Stimulated activated CD4-positive, alpha-beta T cell treated with anti-CD3 and anti-CD28 coated beads, Interleukin-2, amount 100 ng/mL, for 24 hours (primary cell): ENCODE measurements at places on chromosomes 1 and 21.

DNA sequence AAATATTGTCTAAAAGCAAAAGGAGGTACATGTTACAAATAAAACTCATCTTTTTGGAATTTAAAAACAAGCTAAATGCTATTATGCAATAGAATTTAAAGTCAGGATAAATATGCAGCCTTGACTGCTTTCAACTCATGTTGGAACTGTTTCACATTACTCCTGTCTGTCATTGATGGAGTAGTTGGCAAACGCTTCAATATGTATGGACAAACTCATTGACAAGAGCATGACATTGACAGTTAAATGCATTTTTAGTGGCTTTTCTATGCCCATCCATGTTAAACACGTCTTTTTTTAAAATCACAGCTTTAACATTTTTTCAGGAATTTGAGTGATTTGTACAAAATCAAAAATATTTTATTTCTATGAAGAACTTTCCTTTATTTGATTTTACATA, 1560.5 kb downstream of the KCNT2 start:
- DNase-seq: no peak

DNA sequence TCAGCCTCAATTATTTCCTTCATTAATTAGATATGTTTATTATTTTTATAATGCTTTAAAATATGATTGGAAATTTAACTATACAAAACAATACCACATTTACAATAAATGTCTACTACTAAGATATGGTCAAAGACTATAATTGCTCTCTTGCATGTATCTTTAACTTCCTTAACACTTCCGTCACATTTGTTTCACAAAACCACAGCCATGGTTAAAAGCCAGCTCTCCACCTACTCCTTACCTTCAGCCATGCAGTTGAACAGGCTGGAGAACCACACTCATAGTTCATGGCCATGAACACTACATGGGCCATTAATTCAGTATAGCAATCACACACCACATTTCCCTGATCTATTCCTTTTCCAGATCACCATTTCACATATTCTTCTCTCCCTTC, 72.2 kb downstream of the NME7 start:
- no peak for DNase-seq

GRCh38 chr21:34810786-34811185, 142.0 kb downstream of the CLIC6 start:
- no peak for DNase-seq

- DNase-seq: no peak
Observed at GRCh38 chr1:247175458-247175857, 3.6 kb upstream of the ZNF124 start.

DNA sequence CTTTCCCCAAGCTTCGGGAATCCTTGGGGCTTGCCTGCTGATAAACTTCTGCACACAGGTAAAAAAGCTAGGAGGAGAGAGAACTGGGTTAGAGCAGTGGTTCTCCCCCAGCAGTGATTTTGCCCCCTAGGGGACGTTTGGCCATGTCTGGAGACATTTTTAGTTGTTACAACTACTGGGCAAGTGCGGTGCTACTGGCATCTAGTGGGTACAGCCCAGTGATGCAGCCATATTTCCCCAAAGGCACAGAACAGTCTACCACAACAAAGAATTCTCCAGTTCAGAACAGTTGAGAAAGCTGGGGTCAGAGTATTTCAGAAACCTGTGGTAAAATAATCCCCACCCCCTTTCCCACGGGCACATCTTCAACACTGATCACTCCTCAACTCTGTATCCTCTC, 41.3 kb downstream of the LRRC71 start:
- no peak for DNase-seq

- no peak for DNase-seq
Observed at GRCh38 chr1:184941735-184942134, 32.6 kb downstream of the NIBAN1 start.

DNA sequence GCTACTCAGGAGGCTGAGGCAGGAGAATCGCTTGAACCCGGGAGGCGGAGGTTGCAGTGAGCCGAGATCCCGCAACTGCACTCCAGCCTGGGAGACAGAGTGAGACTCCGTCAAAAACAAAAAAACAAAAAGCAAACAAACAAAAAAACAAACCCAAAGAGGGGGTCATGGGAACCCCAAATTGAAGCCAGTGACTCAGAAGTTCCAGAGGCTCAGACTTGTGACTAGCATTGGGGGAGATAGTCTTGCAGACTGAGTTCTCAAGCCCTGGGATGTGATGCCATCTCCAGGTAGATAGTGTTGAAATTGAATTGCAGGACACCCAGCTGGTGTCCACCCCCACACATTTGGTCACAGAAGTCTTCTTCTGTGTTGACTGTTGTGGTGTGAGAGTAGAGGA, 24.9 kb upstream of the ENO1 start:
- DNase-seq: no peak

GRCh38 chr1:39835935-39836594, 47.2 kb downstream of the TRIT1 start:
- DNase-seq: no peak

DNA sequence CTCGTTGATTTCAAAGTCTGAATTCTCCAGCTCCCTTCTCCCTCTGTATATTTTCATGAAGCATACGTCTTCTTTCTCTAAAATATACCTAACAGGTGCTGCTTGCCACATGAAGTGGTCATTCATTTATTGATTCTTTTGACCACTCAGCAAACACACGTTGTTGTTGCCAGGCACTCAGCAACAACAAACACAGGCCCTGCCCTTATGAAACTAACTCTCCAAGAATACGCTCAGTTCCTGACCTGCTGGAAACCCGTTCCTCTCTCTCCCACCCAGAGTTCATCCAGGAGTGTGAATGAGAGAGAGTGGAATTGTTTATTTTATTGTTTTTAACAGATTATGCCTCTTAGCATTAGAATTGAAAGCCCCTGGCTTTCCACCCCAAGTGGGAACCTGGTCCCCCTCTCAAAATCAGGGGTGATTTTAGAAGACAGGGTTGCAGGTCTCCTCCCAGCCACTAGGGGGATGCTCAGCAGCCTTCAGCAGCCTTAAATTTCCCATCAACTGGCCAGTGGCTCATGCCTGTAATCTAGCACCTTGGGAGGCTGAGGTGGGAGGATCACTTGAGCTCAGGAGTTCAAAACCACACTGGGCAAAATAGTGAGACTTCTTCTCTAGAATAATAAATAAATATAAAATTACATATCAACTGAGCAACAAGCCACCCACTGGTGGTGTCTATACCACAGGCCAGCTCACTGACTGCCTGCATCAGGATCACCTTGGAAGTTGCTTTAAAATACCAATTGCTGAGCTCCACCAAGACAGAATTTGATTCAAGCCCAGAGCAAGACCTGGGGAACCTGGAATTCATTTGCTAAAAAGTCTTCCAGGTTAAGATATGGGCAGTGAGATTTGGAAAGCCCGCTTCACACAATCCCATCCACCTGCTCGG, 181.0 kb upstream of the KLHDC7A start:
- peak; percentile 24 for DNase-seq
